ENCODE measurements at places on chromosomes 5 and 9.

DNA sequence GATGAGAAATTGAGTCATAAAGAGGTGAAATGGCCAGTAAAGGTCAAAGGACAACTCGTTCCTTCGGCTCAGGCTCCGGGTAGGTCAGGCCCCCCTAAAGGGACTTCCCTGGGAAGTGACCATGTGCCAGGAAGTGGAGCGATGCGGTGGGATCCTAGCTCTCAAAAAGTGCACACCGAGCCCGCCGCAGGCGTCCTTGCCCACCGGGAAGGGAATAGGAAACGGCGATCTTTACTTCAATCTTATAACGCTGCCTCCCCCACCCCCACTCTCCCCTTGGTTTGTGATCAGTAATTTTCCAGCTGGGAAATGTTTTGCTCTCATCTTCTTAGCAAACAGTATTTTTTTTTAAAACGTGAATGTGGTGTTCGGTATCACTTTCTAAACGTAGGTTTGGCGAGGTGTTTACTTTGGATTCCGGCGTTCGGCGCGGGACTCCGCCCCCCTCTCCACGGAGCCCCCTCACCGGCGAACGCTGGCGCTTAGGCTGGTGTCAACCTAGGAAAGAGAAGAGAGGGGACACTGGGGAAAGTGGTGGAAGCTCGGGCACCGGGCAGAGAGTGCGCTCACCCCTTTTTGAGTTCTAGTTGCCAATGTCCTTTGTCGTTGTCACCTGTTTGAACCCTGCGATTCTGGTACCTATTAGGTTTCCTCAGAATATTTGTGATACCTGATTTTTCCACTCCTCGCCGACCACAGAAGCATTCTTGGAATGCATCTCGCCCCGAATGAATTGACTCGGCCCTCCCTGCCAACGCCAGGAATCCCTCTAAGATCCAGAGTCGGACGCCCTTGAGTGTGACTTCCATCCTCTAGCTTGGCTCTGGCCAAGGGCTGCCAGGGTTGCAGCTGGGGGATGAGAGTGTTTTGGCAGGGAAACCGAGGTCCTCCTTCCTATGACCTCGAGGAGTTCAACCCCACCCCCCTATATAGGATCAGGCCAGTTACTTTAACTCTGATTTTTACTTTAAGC, 1.8 kb upstream of the KLF4 start:
- no peak for DNase-seq

DNA sequence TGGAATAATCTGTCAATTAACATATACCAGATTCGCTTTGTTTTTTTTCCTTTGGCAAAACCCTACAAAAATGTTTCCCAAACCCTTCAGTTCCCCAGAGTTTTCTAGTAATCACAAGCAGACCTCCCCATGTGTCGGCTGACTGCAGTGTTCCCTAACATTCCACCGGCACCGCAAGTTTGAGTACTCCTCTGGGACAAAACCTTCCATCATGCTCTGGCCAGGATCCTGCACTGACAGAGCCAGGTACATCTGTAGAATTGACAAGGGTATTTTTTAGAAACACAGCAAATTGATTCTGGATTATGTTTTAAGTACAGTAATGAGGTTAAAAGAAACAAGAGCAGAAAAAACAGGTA, 174.7 kb downstream of the GAS1 start:
- DNase-seq: no peak

DNA sequence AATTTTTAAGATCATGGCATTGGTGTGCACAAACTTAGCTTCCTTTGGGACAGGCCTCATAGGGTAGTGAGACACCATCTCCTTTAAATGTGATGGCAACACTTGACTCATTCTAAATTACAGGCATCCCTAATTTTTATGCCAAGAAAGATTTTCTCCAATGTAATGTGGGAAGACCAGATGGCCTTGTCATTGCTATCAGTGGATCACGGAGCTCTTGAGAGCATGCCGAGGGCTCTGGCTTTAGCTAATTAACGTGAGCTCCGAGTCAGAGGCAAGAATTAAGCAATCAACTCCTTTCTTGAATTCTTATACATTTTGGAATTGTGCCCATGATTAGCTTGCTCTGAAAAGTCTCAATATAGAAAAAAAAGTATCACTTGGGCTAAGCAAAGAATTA, 215.8 kb downstream of the LRRC70 start:
- no peak for DNase-seq

- DNase-seq: no peak
Measured at GRCh38 chr9:109576762-109577161, 78.7 kb upstream of the PTPN3 start.

DNA sequence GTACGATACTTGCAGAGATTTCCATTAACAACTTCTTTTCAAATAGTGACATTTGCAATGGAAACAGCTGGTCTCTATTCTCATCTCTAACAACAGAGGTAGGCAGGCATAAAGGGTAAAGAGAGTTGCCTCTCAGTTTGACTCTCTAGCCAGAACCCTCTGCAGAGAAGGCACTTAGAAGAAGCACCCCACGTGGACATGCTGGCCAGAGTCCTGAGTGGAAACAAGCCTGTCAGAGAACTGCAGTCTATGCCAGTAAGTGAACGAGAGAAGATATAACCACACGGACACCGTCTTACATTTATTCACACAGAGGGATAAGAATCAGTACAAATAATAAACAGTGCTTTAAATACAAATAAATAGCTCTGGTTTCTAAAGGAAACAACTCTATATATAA, 11.0 kb upstream of the LHX6 start:
- no peak for DNase-seq

GRCh38 chr9:15010581-15010980, 100.4 kb upstream of the FREM1 start:
- no peak for DNase-seq

DNA sequence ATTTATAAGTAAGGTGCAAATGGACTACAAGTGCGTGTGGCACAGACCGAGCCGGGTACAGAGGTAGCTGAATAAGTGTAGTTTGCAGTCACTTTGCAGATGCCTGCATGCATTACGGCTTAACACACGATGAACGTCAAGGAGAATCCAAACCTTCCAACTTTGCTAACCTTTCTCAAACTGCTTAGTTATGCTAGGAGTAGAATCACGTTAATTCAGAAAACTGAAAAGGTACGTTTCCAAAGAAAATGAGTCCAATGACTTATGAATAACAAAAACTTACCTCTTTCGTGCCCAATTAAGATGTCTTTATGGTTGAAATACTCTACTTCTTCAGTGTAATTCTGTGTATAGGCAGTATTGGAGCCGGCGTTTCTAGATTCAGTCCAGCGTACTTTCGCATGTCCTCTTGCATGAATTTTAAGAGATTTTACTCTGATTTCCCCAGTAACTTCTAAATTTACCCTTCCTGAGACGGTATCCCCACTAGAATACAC, 539 bp downstream of the ARRDC3 start:
- DNase-seq: no peak

DNA sequence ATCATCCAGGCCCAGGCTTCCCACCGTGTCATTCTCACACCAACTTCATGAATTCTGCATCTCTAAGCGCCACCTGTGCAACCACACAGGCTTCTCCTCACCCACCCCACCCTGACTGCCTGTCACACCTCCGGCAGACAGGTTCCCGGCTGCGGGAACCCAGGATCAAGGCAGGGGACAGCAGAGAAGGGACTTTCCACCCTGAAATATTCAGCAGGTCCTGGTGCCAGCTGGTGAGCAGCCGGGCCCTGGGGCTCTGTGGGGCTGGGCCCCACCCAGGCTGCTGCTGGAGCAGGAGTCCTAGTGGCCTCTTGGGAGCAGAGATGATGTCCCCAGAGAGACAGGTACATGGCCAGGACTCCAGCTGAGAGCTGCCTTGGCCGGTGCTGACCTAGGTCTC, 12.7 kb downstream of the ANXA6 start:
- DNase-seq: no peak

DNA sequence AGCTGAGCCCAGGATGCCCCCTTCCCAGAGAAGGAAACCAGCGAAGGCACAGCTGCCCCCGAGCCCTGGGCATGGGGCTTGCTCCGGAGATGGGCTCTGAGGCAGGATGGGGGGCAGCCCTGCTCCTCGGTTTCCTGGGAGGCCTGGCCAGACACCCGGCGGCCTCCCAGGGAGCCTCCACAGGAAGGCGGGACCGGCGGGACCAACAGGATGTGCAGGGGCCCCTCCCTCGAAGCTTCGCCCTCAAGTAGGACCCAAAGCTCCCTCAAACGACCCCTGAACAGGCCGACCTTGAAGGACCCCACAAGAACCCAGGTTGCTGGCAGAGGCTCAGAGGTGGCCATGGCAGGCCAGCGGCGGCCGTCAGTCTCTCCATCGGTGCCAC, 11.7 kb downstream of the EXD3 start:
- DNase-seq: no peak

- no peak for DNase-seq
Measured at GRCh38 chr5:122220511-122220910, 91.2 kb downstream of the ZNF474 start.

GRCh38 chr5:58490402-58491050, 709 bp upstream of the GAPT start:
- DNase-seq: no peak

DNA sequence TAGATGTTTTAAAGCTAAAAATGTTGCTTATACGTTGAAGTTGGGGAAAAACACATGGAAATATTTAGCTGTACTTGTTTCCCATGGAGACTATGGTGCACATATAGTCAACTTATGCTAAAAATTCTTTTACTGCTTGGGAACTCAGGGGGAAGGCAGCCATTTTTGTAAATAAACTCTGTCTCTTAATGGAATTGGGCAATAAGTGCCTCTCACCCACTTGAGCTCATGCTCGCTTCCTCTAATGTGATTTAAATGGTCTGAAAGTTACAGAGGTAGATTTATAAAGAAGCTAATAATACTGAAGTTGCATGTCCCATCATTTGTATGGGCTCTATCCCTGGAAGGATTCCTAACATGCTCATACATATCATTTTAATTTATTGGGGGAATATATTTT, 523.8 kb downstream of the RASEF start:
- DNase-seq: no peak

- no peak for DNase-seq
Measured at GRCh38 chr9:109730228-109730627, 49.8 kb upstream of the PALM2AKAP2 start.

DNA sequence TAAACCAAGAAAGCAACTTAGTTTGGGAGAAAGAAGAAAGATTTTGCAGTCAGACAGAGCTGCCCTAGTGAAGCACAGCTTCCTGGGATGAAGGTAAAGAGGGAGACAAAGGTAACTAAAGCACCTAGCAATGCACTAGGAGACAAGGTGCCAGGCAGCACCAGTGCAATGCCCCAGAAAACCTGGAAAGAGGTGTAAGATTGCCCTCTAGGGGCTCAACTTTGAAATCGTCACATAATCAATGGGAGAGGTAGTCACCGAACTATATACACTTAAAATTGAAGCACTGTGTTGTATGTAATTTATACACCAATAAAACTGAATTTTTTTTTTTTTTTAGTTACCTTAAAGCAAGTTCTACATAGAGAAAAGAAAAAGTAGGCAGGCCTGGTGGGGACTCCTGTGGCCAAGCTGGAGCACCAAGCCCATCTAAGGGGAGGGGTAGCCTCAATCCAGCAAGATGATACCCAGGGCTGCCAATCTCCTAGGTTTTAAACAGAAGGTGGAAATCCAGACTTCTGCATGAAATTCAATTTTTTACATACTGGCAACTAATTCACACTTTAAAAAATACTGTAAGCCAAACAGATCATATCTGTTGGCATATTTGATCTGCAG, 48.2 kb downstream of the CDK5RAP2 start:
- no peak for DNase-seq

DNA sequence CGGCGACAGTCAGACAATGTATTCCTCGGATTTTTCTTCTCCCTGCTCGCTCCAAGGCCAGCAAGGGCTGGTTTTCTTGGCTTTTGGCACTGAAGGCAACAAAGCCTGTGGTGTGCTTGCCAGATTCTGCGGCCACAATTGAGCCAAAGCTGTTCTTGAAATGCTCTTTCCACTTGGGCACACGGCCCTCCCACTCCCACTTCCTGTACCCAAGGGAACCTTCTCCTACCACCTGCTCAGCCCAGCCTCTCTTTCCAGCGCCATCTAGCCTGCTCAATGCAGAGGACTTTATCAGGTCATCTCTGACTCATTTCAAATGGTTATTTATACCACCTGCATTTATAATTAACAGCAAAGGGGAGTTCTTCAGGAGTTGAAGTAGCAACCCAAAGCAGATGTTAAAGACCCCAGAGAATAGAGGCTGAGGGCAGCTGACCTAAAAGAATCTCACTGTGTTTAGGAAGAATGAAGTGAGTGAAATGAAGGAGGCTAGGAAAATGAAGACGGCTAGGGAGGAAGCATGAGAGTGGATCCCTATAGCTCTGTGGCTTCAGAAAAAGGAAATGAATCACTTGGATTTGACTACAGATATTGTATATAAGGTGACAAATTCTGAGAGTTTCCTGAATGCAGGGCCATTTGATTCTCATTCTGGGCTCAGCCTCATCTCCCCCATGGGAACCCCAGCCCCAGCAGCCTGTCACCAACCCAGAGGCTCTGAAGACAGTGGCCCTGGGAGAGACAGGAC, 439.0 kb downstream of the ENC1 start:
- DNase-seq: no peak

- DNase-seq: no peak
Measured at GRCh38 chr5:108543486-108543885, 161.6 kb upstream of the FBXL17 start.

- DNase-seq: no peak
Measured at GRCh38 chr9:111828193-111828592, 33.5 kb upstream of the SHOC1 start.

DNA sequence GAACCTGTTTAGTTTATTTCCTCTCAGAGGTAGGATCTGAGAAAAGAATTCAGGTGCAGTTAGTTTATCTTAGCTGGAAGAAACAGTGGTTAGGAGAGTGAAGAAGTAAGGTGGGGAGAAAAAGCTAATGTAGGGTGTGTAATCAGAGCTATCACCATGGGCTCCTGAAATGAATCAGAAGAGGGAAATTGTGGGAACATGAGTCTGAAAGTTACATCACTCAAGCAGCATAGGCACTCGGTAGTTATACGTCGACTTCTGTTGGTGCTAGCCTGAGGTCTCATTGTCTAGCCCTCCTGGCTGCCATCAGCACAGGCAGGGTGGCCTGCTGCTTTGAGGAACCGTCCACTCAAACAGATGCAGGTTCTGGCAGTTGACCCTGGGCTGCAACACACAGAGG, 56.7 kb upstream of the NPR3 start:
- no peak for DNase-seq

DNA sequence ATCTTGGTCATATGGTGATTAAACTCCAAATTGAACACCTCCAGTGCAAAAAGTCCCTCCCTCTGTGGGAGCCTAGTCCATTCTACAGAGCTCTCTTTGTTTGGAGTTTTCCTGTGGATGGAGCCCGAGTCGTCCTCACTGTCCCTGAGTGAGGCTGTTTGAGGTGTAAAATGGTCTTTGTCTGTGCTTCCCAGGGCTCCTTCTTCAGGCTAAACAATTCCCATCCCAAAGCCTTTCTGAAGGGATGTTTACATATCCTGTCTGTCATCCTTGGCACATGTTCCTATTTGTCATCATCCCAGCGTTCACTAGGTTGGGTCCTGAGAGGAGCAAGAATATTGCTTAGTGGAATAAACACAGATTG, 68.9 kb downstream of the COL27A1 start:
- no peak for DNase-seq

DNA sequence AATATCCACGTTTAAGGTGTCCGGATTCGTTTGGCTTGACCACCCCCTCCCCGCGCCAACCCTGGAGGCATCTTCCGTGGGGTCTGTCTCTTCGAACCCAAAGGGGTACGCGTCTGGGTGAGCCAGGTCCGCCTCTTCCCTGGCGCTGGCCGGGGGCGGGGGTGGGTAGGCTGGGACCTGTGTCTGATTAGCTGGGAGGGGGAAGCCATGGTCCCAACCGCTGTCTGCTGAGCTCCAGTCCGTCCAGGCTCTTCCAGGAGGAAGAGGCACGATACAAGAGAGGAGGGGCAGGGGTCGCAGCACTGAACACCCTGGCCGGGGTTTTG, at the start of gene LVRN:
LVRN (plus strand) TSS at position 237 of the 326 bp plus-strand sequence. CDS start 143 bp downstream, outside the sequence.
- no peak for DNase-seq

Data from stimulated activated CD8-positive, alpha-beta memory T cell treated with anti-CD3 and anti-CD28 coated beads, Interleukin-15, amount 100 ng/mL, for 4 hours (primary cell).